ENCODE measurements at places on chromosomes 7 and 10. TPM values are rescaled to one million over a fixed set of nuclear protein-coding genes. Genes with fewer than 3 reads are reported as not detected.

Gene CRCP
- total RNA-seq = 45.0 TPM

Gene KMT2C
- 21.1 TPM for total RNA-seq

Gene ZNF438
- total RNA-seq = 0.79 TPM

Gene CACNB2
- total RNA-seq = 0.13 TPM

Gene HOXA2
- total RNA-seq = not detected

Gene IPMK
- 8.3 TPM for total RNA-seq

Gene HOXA10
- not detected for total RNA-seq

Gene HMX2
- not detected for total RNA-seq

Gene PRKG1
- total RNA-seq = 0.26 TPM

Gene SPDYE5
- not detected for total RNA-seq

Gene SPAM1
- not detected for total RNA-seq

Gene MYPN
- not detected for total RNA-seq

Gene INMT
- total RNA-seq = 0.13 TPM

Gene WASHC2C
- total RNA-seq = 36.4 TPM

Gene MRLN
- total RNA-seq = not detected

- DNase-seq = no peak
These were observed 16.0 kb downstream of the PALD1 start for GRCh38 chr10:70494536-70494935.

- DNase-seq = peak; percentile 96
These were observed 77.8 kb upstream of the ATP6V0A4 start for GRCh38 chr7:138875794-138876193.

- no peak for DNase-seq
These were observed 82.0 kb upstream of the RHEB start for GRCh38 chr7:151601521-151602305.

GRCh38 chr7:29113384-29114102 lies 32.8 kb downstream of the CPVL start:
- DNase-seq = peak; percentile 73

DNA sequence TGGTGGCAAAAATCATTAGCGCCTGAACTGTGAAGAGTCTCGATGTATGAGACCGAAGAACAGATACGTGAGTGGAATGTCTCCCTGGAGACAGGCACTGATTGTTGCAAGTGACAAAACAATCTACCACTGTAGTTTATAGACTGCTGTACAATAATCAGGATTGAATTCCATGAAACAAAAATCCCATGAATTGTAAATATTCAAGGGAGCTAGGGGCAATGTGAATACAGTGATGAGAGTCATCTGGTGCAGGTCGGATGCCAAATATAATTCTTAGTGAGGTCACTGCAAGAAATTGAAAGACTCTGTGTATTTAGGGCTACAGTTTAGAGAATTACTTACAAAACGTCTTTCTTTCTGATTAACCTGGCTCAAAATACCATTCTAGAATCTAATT lies 594.4 kb upstream of the VSTM2A start:
- DNase-seq = no peak

DNA sequence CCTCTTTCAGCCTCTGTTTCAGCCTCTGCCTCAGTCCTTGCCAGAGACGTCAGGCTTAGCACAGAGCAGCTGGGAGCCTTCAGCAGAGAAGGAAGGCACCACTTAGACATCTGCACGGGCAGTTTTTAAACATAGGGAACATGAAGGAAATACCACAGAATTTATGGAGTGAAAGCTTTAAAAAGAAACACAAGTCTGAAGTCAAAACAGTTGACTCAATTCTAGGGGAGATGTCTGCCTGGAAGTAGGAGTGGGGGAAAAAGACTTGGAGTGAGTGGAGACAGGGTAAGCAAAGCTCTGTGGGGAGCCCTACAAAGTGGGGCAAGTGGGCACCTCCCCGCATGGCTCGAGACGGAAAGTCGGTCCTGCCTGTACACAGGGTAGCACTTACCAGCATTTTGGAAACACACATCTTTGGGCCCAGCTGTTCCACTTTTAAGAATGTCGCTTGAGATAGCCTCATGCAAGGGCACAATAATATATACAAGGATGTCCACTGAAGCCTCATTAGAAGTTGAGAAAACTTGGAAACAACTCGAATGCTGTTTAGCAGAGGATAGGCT lies 5.0 kb upstream of the TBXAS1 start:
- DNase-seq = no peak

GRCh38 chr10:127408733-127409132 lies 140.4 kb upstream of the NPS start:
- DNase-seq = no peak

DNA sequence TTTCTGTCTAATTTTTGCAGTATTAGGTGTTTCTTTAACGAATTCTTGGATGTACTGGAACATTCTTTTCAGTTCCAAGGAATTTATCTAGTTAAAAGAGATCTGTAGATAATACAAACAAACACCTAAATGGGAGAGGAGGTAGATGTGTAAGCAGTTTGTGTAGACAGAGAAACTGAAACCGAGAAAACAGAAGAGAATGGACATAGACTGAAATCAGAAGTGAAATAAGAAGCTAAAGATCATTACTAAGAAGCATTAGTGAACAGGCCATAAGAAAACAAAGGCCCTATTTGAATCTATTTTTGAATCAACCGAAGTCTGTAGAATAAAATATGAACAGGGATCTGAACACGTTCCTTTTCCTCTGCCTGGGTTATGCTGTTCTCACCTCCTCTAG lies 26.5 kb upstream of the TMEM229A start:
- DNase-seq = no peak

- DNase-seq = no peak
These were observed 784.7 kb upstream of the AUTS2 start for GRCh38 chr7:68813551-68814080.

GRCh38 chr7:17132726-17133125 lies 165.7 kb upstream of the AHR start:
- no peak for DNase-seq

DNA sequence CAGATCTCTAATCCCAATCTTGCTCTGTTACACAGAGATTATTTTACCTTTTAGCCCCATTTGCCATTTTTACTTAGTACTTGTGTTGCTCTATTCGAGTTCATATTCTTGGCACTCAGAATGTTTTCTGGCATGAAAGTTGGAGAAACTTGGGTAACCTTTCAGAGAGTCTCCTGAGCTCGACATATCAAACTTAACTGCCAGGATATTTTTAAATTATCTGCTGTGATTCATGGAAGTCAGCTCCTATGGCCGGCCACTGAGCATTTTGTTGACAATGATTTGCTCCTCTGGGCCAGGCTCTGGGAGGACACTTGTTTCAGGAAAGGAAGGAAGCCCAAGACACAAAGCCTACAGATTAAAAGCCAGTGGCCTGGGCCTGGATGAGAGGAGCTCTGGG lies 396.7 kb downstream of the TNS3 start:
- DNase-seq = no peak

DNA sequence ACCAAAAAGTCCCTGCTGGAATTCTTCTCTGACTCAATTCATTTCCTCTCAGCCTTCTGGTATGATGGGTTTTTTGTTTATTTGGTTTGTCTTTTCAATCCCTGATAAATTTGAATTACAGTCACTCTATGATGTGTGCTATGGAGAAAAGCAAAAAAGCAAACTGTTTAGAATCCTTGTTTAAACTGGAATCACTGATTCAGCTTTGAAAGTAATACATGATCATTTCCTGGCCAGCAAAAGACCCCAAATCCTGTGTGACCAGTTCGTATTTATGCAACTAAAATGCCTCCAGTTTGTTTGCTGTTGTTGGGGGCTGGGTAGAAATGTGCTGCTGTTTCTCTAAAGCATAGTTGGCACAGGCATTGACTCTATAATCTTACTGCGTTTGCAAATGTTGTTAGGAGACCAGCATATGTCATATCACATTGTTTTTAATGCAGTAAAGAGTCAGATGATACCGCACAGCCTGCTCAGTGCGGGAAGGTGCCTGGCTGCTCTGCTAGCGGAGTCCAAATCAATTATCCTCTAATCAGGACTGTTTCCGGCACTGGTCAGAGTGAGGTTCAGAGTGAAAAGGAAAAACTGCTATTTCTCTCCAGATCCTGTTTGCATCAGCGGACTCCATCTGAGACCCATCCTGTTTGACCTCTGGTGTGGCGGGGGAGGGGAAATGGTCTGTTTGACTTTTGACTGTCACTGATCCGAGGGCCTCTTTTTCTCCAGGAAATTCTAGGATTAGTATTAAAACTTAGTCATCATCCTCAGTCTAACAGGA lies 40.6 kb upstream of the ADD3 start:
- DNase-seq = peak; percentile 44

DNA sequence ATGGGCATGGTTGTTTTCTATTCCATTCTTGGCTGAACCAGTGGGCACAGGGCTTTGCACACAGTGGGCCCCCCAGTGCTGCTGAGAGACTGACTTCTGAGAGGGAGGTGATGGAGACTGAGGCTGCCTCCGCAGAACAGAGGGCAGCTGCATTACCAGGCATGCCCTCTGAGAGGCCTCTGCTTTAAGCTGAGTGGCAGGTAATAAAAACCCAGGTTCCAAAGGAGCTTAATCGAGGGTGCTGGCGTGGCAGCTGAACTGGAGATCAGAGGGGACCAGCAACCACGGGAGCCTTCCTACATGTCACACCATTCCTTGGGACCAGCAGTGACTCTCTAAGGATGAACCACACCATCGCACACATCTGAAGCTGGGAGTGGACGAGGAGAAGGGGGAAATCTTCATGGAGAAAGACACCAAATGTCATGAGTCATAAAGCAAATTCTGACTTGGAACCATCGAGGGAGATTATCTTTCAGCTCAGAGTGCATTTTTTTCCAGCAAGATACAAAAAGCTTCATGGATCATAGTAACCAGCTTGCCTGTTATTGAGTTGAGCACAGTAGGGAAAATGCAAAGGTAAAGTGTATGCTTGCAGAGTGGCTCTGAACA lies 24.6 kb downstream of the HIPK2 start:
- DNase-seq = no peak

GRCh38 chr10:3635697-3636096 lies 149.3 kb downstream of the KLF6 start:
- DNase-seq = peak; percentile 93

DNA sequence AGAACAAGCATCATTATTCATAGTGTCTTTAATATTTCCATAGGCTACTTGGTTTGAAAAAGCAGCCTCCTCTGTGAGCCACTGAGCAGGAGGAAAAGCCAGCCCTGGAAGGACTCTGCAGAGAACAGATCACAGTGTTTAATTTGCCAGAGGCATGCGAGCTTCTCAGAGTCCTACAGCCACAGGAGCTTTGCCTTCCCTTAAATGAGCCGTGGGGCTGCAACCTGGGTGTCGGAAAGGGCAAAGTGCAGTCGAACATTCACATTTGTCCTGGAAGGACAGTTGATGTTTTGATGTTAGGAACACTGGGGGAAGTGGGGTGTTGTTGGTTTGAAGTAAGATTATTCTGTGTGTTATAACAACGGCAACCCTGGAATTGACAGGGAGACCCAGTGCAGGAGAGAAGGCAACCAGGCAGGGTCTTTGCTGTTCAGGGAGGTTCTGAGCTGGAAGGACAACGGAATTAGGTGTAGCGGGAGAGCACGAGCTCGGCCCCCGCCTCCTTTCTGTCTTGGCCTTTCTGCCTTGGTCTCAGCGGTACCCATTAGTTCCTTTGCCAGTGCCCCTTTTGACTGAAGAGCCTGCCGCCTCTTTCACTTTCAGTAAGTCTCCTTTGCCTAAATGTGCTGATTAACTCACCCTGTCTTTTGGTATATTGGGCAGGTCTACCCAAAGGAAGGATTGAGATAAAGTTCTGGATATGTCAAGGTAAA lies 192.3 kb upstream of the PITRM1 start:
- DNase-seq = no peak

DNA sequence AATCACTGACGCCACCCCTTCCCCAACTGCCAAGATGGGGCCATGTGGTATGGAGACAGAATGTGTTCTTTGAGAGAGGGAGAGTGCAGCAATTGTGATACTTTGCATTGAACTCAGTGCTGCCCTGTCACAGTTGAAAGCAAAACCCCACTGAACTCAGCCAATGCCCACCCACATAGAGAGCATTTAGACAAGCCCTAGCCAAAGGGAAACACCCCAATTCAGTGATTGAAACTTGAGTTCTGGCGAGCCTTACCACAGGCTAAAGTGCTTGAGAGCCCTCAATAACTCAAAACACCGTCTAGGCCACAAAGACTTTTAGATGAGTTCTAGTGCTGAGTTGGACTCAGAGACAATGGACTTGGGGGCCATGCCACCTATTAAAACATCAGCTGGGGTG lies 751.9 kb upstream of the POT1 start:
- DNase-seq = no peak

- no peak for DNase-seq
These were observed 86.0 kb upstream of the FAM20C start for GRCh38 chr7:106356-106755.

DNA sequence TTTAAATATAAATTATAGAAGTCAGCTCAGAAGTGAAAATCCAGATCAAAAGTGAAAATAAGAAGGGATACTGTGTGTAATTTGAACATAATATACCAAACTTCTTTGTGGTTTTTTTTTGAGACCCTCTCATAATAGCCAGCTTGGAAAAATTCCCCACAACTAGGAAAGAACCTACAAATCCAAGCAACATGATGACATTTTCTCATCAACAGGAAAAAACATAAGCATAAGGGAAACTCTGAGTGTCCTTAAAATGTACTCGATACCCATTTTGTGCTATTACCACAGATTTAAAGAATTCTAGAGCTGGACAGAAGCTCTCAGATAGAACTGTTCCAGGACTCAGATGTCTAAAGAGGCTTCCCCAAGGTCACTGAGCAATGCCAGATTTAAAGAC lies 214.8 kb upstream of the KLF14 start:
- DNase-seq = no peak

DNA sequence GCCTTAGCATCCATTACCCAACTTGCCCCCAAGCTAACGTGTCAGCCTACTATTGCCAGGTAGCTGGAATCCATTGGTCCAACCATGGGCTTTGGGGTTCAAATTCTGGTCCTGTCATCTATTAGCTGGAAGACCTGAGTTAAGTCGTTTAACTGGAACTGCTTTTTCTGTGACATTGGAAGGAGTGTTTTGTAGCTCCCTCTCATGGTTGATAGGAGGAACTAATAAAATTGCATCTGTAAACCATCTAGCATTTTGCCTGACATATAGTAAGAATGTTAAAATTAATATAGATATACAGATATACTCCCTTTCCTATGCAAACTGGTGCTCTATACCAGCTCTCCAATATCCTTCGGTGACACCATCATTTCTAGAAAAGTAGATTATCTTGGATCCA lies 23.8 kb upstream of the SLF2 start:
- no peak for DNase-seq

DNA sequence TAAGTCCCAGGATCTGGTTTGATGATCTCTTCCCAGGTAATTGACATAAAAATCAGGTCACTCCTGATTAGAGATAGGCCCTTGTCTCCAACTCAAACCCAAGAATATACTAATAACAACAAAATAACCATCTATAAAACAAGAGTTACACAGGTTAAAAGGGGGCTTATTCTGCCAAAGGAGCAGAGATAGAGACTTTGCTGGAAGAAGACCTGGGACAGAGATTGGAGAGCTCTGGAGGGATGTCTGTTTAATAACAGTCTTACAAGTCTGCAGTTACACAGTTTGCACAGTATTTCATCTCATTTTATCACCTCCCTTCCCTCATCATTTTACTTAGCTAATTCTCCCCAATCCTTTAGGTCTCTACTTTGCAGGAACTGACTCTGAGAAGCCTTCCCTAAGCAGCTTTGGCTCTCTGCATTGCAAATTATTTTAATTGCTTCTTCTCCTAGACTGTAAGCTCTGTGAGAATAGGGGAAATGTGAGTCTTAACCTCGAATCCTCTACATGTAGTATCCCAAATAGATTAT lies 3.7 kb upstream of the ZNF438 start:
- DNase-seq = no peak

All from bronchial epithelial cell (primary cell).